Breast epithelium (tissue), 4 donors: ENCODE measurements at places on chromosomes 12 and 14.

DNA sequence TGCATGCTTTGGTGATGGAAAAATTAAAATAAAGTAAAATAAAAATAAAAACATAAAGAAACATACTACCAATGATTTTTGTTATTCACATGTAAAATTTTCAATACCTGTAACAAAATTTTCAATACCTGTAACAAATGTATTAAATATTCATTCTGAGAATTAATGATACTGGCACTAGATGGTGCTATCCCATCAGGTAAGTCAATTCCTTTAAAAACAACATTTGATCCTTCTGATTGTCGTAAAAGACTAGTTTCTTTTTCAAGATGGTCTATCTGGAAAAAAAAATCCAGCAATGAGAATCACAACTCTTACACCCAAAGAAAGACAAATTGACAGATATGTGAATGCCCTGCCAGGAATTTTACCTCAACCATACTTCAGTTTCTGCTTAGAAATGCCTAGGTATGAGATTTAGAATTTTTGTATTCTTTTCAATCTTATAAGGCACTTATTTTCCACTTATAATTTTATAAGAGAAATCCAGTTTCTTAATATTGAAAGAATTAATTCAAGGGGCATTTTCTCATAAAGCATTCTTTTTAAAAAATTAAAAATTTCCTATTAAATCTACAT lies 30.7 kb downstream of the CEP290 start:
- no peak for DNase-seq

- no peak for DNase-seq
Observed at GRCh38 chr14:79704041-79704807, 507.1 kb downstream of the DIO2 start.

DNA sequence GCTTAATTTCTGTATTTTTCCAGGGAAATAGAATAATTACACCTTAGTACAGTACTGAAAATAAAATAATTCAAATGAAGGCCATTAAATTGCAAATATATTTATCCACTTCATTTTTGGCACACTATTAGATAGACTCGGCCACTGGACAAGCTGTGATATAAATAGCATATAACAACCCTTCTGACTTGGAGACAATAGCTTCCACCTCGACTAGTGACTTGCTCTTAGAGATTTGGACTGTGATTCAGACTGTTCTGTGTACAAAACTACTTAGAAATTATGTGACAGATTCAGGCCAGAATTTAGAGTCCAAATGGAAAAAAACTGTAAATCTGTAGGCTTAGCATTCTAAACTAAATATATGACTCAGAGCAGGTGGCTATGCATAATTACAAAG lies 949.9 kb downstream of the LRFN5 start:
- no peak for DNase-seq

GRCh38 chr14:104341532-104342434 lies 203.4 kb downstream of the KIF26A start:
- DNase-seq: no peak

- no peak for DNase-seq
Observed at GRCh38 chr12:2101359-2101758, 48.6 kb downstream of the CACNA1C start.

GRCh38 chr12:43585676-43586075 lies 33.7 kb upstream of the ADAMTS20 start:
- no peak for DNase-seq

GRCh38 chr12:80698256-80698655 lies 9.2 kb upstream of the MYF6 start:
- no peak for DNase-seq

DNA sequence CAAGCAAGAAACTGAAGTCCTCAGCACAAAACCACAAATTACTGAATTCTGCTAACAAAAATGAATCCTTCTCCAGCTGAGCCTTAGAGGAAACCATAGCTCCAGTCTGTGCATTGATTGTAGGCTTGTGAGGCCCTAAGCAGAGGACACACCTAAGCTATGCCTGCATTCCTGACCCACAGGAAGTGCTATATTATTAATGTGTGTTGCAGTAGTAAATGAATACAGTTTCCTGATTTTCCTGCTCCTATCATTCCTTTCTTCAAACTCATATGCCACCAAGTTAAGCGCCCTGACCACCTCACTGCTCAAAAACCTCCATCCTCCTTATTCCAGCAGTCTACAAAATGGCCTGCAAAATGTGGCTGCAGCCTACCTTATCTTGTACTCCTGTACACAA lies 151.9 kb upstream of the ABCD2 start:
- no peak for DNase-seq

DNA sequence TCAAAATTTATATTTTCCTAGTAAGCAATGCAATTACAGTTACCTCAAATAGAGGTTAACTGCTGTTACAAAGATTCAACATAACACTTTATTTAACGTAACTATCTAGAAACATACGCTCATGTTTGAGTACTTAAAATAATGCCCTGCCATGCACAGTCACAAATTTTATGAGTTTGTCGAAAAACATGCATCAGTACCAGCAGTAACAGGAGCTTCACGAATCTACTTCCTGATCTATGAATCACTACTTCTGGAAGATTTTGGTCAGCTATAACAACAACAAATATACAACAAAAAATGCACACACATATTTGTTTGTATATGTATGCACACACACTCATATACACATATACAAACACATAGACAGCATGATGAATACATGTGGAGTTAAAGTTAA lies 881.8 kb downstream of the FSCB start:
- no peak for DNase-seq

- DNase-seq: no peak
Observed at GRCh38 chr14:71163842-71164629, 256.8 kb downstream of the PCNX1 start.

DNA sequence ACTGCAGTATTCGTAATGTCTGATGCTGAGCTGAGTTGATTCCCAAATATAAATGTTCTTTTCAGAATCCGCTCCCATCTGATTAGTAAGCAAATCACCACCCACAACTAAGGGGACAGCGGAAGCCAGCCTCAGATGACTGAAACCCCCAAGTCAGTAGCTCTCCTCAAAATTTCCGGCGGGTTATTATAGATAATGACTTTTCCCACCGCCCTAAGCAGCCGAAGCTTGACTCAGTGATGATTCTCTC lies 469 bp upstream of the LRFN5 start:
- no peak for DNase-seq

DNA sequence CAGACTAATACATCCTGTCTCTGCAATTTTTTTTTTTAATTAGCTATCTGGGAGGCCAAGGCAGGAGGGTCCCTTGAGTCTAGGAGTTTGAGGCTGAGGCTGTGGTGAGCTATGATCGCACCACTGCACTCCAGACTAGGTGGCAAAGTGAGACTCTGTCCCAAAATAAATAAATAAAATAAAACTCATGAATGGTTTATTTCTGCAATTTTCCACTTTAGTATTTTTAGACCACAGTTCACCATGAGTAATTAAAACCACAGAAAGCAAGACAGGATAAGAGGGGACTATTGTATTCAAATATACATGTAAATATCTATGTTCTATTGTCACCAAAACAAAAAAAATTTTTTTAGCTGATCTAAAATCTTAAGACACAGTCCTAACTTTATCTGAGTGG lies 17.8 kb downstream of the TAOK3 start:
- no peak for DNase-seq

GRCh38 chr12:52125476-52125900 lies 46.0 kb downstream of the SMIM41 start:
- DNase-seq: peak; percentile 57

GRCh38 chr12:125069616-125070015 lies 4.4 kb downstream of the AACS start:
- DNase-seq: no peak

- DNase-seq: no peak
Observed at GRCh38 chr12:79555028-79555925, 135.5 kb downstream of the PAWR start.

GRCh38 chr12:47808050-47808449 lies 11.7 kb downstream of the HDAC7 start:
- no peak for DNase-seq

- DNase-seq: no peak
Observed at GRCh38 chr12:65823513-65824375, 539 bp upstream of the HMGA2 start.

DNA sequence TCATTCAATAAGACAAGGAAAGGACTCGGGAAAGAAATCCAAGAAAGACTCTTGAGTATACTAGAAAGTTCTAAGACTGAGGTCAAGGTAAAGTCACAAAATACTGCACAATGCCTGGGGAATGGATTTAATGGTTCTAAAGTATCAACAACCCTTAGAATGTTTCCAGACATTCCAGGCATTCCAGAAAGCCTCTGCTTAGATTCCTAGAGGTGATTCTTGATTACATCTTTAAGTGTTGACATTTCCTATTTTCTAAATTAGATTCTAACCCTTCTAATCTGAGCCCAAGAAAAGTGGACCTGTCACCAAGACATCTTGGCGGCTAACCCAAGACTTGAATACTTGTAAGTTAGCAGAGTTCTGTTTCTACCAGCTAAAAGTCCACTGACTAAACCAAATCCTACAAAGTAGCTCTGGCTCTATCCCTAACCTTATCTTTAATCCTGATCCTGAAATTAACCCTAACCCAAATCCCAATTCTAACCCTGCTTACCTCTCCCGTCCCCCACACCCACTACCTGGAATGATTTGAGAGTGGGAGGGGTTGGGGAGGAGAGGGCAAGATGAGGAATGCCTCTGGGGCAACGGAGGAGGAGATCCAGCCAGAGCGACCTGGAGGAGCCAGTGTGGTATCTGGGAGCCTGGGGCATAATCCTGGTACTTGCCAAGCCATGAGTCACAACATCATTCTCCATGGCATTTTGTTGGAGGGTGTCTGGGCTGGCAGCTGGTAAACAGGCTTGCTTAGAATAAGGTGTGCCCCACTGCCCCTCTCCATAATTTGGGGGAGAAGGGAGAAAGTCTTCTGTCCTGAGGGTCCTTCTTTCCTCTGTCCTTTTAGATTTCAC lies 93.4 kb upstream of the HOXC13 start:
- DNase-seq: peak; percentile 79

- no peak for DNase-seq
Observed at GRCh38 chr12:112971248-112971647, 7.1 kb upstream of the OAS2 start.

GRCh38 chr12:113658006-113658655 lies 186.5 kb upstream of the LHX5 start:
- DNase-seq: no peak

GRCh38 chr14:33510063-33510481 lies 440.8 kb downstream of the EGLN3 start:
- no peak for DNase-seq

DNA sequence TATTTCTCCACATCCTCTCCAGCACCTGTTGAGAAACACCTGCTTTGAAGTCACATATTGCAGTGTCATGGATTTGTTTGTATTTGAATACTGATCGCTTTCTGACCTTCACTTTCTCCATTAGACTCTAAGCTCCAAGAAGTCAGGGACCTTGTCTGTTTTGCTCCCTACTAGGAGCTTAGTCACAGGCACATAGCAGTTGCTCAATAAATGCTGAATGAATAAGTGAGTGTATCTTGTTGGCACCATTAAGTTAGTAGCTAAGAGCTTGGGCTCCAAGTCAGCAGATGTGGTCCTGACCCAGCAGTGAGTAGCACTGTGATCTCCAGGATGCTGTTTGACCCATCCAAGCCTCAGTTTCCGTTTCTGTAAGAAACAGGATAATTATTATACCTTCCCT lies 10.1 kb downstream of the MVK start:
- no peak for DNase-seq
